ENCODE measurements at places on chromosomes 5 and 9. TPM values are rescaled to one million over a fixed set of nuclear protein-coding genes. Genes with fewer than 3 reads are reported as not detected.

Gene EGR1
- 78.2 TPM for total RNA-seq

Gene POU5F2
- 1.8 TPM for total RNA-seq

Gene TGFBI
- 140 TPM for total RNA-seq

Gene C9
- 0.27 TPM for total RNA-seq

Gene MCC
- 20.6 TPM for total RNA-seq

Gene INSL6
- total RNA-seq, result not detected

Gene NDST1
- 117 TPM for total RNA-seq

Gene IL13
- not detected for total RNA-seq

Gene OBP2B
- total RNA-seq, result not detected

Gene PHF24
- 1.3 TPM for total RNA-seq

Gene TAS2R1
- total RNA-seq, result not detected

Gene ANXA6
- total RNA-seq, result 120 TPM

Gene FGF10
- total RNA-seq, result 7.6 TPM

Gene OCLN
- 121 TPM for total RNA-seq

Gene SLC25A2
- total RNA-seq, result 0.71 TPM

Gene CDC20B
- 0.24 TPM for total RNA-seq

Gene TGFBR1
- total RNA-seq, result 78.8 TPM

Gene BHMT2
- total RNA-seq, result 3.9 TPM

Gene DMRT1
- not detected for total RNA-seq

Gene GBGT1
- 38.5 TPM for total RNA-seq

Gene ZBED3
- 13.4 TPM for total RNA-seq

Gene CAVIN4
- total RNA-seq, result 1.7 TPM

Gene LHFPL2
- 40.6 TPM for total RNA-seq

Gene PCDHB12
- 1.7 TPM for total RNA-seq

Gene GABRA1
- not detected for total RNA-seq

Gene TCOF1
- total RNA-seq, result 27.1 TPM

Gene FOXD4L5
- 0.38 TPM for total RNA-seq

Gene NRARP
- 6.5 TPM for total RNA-seq

Gene PCDHAC1
- 3.1 TPM for total RNA-seq
